ENCODE measurements at places on chromosomes 2 and 18. TPM values are rescaled to one million over a fixed set of nuclear protein-coding genes. Genes with fewer than 3 reads are reported as not detected.

The TMEM182 gene
- total RNA-seq = 0.10 TPM

The C1GALT1C1L gene
- 0.47 TPM for total RNA-seq

The ZSCAN30 gene
- total RNA-seq = 12.3 TPM

The ATP8B1 gene
- 56.7 TPM for total RNA-seq

The SGPP2 gene
- 1.4 TPM for total RNA-seq

The RAB6C gene
- total RNA-seq = not detected
